Transverse colon (tissue), 4 donors: ENCODE measurements at places on chromosomes 12 and 14. TPM values are rescaled to one million over a fixed set of nuclear protein-coding genes. Genes with fewer than 3 reads are reported as not detected.

Gene NYNRIN
- 8.8 TPM for total RNA-seq

Gene INSM2
- total RNA-seq = not detected

- no peak for DNase-seq
- H3K4me3 ChIP-seq = no peak overlapping the region
- H3K27me3 ChIP-seq = no peaks in the 10 kb centered on the region
Observed at GRCh38 chr12:46177837-46178608, 90.8 kb downstream of the SLC38A1 start.

DNA sequence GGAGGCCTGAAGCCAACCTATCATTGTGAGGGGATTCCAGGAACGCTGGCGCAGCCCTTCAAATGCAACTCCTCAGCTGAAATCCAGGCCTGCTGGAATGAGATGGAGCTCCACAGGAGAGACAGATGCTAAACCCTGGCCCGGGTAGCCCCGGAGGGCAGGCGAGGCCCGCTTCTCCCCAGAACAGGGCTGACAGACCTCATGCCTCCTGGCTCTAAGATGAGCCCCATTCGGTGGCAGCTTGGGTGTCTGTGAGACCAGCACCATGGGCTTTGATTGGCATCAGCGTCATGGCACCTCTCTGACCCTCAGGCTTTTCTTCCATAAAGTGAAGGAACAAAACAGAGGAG lies 382.2 kb downstream of the BCL11B start:
- DNase-seq = no peak
- H3K27ac ChIP-seq = no peak overlapping the region
- H3K27me3 ChIP-seq = no peaks in the 10 kb centered on the region
- H3K36me3 ChIP-seq = no peaks in the 10 kb centered on the region
- no peaks in the 10 kb centered on the region for H3K4me1 ChIP-seq

GRCh38 chr12:23889069-23889440 lies 60.4 kb downstream of the SOX5 start:
- no peaks in the 10 kb centered on the region for H3K27me3 ChIP-seq
- no peak overlapping the region for H3K4me3 ChIP-seq
- no peaks in the 10 kb centered on the region for H3K36me3 ChIP-seq
- DNase-seq = no peak
- no peaks in the 10 kb centered on the region for H3K4me1 ChIP-seq

DNA sequence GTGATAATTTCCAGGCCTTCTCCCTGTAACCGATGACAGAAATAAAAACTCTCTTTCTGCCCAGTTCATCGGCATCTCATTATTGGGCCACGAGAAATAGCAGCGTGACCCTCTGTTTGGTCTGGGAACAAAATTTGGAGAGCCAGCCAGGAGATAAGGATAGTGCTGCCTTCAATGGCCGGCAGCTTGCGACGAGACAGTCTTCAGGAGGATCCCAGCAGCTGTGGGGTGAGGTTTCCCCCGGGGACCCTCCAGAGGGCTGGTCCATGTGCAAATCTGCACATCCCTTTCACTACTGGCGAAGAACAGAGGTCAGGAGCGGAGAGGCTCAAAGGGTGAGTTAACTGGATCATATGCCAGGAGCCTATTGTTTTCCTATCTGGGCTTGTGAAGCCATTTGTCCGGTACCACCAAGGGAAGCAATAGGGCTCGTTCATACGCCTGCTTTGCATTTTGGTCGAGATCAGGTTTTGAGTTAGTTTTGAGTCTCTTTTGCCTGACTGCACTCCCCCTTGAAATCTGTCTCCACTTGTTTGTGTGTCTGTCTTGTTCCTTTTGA lies 4.8 kb downstream of the SLC39A2 start:
- H3K27ac ChIP-seq = peak overlapping the region; percentile 44
- no peak overlapping the region for H3K4me3 ChIP-seq
- no peaks in the 10 kb centered on the region for H3K27me3 ChIP-seq
- no peaks in the 10 kb centered on the region for H3K36me3 ChIP-seq
- no peak for DNase-seq

Gene AMN1
- 5.7 TPM for total RNA-seq

- H3K36me3 ChIP-seq = no peaks in the 10 kb centered on the region
- H3K4me1 ChIP-seq = no peaks in the 10 kb centered on the region
- no peak overlapping the region for H3K27ac ChIP-seq
- no peak overlapping the region for H3K4me3 ChIP-seq
Observed at GRCh38 chr12:24227551-24227950, 278.1 kb upstream of the SOX5 start.

DNA sequence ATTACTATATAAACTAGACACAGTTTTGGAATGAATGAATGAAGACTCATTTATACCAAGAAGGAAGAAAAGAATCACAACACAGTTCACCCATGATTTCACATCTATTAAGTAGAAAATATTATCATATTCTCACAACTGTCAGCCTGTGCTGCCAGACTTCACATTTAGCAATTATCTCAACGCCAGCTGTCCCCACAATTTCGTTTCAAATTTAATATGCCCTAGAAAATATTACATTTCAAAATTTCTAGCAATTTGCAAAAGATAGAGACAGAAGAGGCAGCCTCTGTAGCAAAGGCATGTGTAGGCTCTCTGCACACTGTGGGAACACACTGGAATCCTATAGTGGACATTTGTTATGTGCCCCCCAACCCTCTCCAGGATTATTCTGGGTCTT lies 83.6 kb downstream of the ANKS1B start:
- no peak overlapping the region for H3K4me3 ChIP-seq
- H3K36me3 ChIP-seq = no peaks in the 10 kb centered on the region
- DNase-seq = no peak
- H3K4me1 ChIP-seq = no peaks in the 10 kb centered on the region
- H3K27ac ChIP-seq = no peak overlapping the region
- H3K27me3 ChIP-seq = no peaks in the 10 kb centered on the region

DNA sequence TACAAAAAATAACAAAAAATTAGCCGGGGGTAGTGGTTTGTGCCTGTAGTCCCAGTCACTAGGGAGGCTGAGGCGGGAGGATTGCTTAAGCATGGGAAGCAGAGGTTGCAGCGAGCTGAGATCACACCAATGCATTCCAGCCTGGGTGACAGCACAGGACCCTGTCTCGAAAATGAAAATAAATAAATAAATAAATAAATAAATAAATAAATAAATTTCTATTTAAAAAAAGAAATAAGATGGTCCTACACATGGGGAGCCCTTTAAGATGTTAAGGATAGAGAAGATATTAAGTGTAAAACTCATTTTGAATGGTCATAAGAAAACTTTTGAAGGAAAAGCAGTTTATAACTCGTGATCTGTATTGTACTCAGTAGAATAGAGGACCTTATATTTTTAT lies 8.2 kb upstream of the MRPL42 start:
- no peak overlapping the region for H3K4me3 ChIP-seq
- no peaks in the 10 kb centered on the region for H3K27me3 ChIP-seq
- H3K4me1 ChIP-seq = no peaks in the 10 kb centered on the region
- no peak for DNase-seq
- no peaks in the 10 kb centered on the region for H3K36me3 ChIP-seq
- H3K27ac ChIP-seq = no peak overlapping the region

Gene RTN1
- total RNA-seq = 2.4 TPM

Gene ATF1
- total RNA-seq = 15.7 TPM

DNA sequence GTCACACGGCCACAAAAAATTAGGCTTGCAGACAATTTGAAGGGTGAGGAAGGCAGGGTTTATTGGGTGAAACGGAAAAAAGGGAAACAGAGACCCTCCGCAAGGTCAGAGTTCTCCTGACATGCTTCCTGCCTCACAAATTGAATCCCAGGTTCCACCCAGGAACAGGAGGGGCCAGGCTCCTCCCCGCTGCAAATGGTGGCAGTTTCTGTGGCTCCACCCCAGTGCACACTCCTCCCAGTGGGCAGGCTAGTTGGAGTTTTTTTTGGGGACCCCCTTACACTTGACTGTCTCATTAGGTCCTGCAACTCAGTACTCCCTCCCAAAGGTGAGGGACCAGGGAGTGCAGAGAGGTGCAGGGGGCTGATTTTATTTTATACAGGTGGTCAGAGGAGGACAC lies 39.4 kb upstream of the PPP1CC start:
- H3K27ac ChIP-seq = no peak overlapping the region
- H3K4me1 ChIP-seq = no peaks in the 10 kb centered on the region
- no peaks in the 10 kb centered on the region for H3K27me3 ChIP-seq
- H3K36me3 ChIP-seq = no peaks in the 10 kb centered on the region

DNA sequence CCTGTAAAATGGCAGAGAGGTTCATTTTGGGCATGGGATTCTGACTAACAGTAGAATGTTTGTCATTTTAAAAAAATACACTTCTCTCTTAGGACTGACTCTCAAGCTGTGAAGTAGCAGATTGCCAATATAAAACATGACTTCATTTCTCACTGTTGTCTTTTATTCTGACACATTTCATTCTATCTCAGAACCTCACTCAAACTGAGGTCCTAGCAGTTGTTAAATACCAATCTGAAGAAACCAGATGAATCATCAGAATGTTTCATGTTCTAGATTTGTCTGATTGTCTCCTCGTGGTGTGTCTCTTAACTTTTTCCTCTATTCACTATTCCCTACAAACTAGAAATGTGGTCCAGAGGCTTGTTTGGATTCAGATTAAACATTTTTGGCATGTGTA lies 276.5 kb upstream of the NPAS3 start:
- H3K27me3 ChIP-seq = no peaks in the 10 kb centered on the region
- DNase-seq = no peak
- no peak overlapping the region for H3K27ac ChIP-seq
- no peaks in the 10 kb centered on the region for H3K36me3 ChIP-seq
- H3K4me1 ChIP-seq = no peaks in the 10 kb centered on the region

DNA sequence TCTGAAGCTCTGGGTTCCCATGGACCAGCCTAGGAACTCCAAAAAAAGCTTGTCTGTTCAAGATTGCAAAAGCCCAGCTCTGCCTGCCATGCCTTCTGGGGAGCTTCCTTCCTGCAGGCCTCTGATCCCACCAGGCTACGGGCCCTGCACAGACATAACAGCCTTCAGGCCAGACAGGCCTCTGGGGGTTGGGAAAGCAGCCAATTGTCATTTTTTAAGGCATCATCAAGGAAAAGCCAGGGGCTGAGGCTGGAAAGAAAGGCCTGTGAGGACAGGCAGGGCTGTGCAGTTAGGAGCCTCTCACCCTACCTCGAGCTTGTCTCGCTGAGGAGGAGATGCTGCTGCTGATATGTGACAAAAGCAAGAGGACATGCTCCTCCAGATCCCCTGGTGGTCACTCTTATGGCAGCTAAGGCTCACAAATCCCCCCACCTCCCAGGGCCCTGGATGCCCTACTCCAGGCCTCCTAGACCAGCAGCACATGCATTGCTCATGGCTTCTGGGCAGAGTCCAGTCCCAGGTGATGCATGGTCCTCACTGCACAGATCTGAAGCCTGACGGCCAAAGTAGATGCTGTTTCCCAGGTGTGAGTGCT lies 2.9 kb downstream of the TMEM229B start:
- H3K27ac ChIP-seq = no peak overlapping the region
- H3K4me3 ChIP-seq = no peak overlapping the region
- H3K27me3 ChIP-seq = no peaks in the 10 kb centered on the region
- peaks cover 3% of the 10 kb centered on the region for H3K4me1 ChIP-seq
- H3K36me3 ChIP-seq = no peaks in the 10 kb centered on the region
- no peak for DNase-seq

- no peaks in the 10 kb centered on the region for H3K27me3 ChIP-seq
- H3K4me3 ChIP-seq = no peak overlapping the region
- no peaks in the 10 kb centered on the region for H3K4me1 ChIP-seq
- DNase-seq = no peak
- no peak overlapping the region for H3K27ac ChIP-seq
Observed at GRCh38 chr14:94655169-94655710, 43.0 kb downstream of the SERPINA3 start.

Gene NKX2-8
- not detected for total RNA-seq

Gene SLC6A13
- not detected for total RNA-seq

DNA sequence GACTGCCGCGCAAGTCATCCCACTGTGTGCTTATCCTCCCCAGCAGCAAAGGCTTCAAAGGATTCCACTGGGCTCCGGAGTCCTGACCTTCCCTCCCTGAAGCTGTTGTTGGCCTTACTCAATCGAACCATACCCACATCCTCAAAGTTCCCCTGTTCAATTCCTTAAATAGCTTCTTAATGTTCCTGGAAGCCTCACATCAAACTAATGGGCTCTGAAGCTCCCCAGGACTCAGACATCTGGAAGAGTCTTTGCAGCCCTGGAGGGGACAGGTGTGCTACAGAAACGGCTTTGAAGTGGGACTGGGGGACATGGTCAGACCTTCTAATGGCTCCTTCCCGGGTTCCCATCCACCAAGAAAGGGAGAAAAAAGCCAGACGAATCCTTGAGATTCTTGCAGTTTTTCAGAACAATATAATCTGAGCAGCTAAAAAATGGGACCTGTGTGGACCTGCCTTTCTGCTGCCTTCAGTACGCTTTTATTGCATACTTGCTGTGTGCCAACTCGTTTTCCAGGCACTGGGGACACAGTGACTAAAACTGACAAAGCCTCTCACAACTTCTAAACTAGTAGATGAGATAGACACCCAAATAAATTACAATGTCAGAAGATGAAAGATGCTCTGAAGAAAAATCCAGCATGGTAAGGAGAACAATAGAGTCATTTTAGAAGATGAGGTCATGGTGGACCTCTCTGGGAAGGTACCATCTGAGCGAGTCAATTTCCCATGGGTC lies 204.5 kb downstream of the MON2 start:
- no peaks in the 10 kb centered on the region for H3K4me1 ChIP-seq
- no peak overlapping the region for H3K27ac ChIP-seq
- no peaks in the 10 kb centered on the region for H3K36me3 ChIP-seq

DNA sequence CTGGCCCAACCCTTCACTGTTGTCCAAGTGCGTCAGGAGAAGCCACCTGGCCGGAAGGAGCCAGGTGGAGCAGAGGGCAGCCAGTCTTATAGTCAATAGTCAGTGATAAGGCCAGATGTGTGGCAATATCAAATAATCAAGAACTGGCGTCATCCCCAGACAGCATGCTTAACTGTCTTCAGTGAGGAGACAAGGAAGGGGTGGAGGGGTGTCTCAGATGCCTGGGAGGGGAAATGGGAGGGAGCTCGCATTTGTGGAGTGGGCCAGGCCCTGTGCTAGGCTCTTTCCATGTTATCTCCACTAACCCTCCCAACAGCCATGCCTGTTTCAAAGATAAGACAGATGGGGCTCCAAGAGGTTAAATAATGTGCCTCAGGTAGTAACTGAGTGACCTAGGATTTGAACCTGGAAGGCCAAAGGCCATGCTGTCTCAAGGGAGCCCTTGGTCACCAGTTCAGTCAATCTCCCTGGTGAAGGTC lies 48.9 kb upstream of the FOS start:
- H3K4me3 ChIP-seq = no peak overlapping the region
- peak; percentile 81 for DNase-seq
- no peaks in the 10 kb centered on the region for H3K36me3 ChIP-seq
- H3K27ac ChIP-seq = peak overlapping the region; percentile 80

Gene PIANP
- total RNA-seq = not detected

GRCh38 chr14:64554556-64554955 lies 4.8 kb downstream of the PPP1R36 start:
- no peaks in the 10 kb centered on the region for H3K36me3 ChIP-seq
- DNase-seq = no peak
- H3K4me1 ChIP-seq = peaks cover 7% of the 10 kb centered on the region
- H3K27me3 ChIP-seq = no peaks in the 10 kb centered on the region

DNA sequence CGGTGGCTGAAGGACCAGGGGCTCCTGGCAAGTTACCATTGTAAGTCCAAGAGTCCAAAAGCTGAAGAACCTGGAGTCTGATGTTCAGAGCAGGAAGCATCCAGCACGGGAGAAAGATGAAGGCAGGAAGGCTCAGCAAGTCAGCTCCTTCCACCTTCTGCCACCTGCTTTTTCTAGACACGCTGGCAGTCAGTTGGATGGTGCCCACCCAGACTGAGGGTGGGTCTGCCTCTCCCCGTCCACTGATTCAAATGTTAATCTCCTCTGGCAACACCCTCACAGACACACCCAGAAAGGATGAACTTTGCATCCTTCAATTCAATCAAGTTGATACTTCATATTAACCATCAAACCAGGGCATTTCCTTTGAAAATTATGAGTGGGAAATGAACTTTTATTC lies 1272.4 kb upstream of the TMEM132C start:
- no peaks in the 10 kb centered on the region for H3K36me3 ChIP-seq
- DNase-seq = no peak
- H3K4me3 ChIP-seq = no peak overlapping the region
- H3K4me1 ChIP-seq = no peaks in the 10 kb centered on the region
- no peaks in the 10 kb centered on the region for H3K27me3 ChIP-seq
- H3K27ac ChIP-seq = no peak overlapping the region
